ENCODE measurements at places on chromosomes 13 and 19.

- no peak for DNase-seq
Observed at GRCh38 chr13:102769679-102770078, 3.9 kb downstream of the TEX30 start.

DNA sequence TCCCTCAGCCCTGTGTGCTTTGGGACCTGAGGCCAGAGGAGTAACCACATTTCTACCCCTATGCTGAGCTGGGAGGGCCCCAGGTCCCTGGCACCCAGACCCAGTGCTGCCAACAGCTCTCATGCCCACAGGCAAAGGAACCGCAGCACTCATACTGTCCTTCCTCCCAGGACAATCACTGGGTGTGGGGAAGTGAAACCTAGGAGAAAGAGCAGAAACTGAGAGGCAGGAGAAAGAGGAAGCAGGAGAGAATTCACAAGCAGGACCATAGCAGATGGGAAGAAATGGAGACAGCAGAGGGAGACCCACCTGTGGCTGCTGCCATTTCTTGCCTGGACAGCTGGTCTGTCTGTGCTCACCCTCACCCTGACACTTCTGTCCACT, 18.9 kb downstream of the CCDC97 start:
- DNase-seq: no peak

DNA sequence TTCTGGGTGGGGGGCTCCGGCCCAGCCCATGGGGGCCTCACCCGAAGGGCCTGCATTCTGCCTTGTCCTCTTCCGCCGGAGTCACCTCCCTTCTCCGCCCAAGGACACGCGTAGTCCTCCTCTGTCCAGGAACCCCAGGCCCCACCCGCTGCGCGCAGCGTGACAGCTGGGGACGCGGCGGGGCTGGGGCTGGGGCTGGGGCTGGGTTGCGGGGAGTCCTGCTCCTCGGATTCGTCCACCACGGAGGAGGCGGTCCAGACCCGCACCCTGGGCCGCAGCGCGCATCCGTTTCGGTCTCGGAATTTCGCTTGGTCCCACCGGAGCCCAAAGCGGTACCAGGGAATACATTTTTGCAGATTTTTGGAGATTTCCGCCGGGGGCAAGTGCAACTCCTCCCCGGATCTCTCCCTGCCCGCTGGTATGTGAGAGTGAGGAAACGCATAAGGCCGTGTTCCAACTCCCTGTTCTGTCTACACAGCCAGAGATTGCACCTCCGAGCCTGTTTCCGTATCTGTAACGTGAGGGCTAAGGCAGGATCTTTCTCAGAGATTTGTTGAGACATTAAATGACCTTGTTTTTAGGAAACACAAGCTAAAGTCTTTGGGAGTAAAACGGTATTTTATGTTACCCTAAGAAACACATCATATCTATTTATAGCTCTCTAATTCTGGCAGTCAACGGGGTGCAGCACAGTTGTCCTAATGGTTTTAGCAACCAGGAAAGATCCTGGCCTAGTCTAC, at the start of gene COX7A1:
Gene COX7A1 (minus strand): TSS at position 96 of the 740 bp plus-strand sequence. CDS start 40 bp downstream, at position 56.
- DNase-seq: peak; percentile 86

DNA sequence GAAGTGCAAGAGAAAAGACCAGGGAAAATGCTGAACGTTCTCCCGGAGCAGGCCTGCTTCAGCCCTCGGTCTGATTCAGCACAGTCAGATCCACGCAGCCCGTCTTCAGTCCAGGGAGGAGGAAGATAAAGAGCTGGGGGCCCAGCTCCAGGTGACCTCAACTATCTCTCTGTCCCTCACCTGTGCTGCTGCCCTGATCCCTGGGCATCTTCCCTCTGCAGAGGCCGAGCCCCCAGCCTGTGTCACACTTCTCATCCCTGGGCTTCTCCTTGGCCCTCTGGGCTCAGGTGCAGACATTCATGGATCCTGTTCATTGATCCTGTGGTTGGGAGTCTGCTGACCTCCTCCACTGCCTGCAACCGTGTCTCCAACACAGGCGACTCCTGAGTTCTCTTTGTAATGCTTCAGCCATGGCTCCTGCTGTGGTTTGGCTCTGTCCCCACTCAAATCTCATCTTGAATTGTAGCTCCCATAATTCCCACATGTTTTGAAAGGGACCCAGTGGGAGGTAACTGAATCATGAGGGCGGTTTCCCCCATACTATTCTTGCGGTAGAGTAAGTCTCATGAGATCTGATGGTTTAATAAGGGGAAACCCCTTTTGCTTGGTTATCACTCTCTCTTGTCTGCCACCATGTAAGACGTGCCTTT, 27.9 kb downstream of the COL4A2 start:
- DNase-seq: no peak

DNA sequence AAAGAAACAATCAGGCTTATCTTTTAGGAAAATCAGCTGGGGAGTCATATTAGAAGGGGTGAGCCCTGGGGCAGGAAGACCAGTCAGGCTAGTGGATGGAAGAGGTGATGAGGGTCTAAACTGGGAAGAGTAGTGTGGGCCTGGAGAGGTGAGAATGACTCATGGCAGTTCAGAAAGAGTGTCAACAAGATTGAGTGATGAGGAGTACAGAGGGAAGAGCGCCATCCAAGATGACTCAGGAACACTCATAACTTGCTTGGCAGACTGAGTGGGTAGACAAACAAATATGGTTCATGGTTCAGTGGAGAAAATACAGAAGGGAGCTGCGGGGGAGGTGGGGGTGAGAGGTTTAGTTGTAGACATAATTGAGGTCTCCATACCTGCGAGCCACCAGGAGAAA, 17.3 kb upstream of the CLDN10 start:
- no peak for DNase-seq

GRCh38 chr19:2195361-2195760, 31.6 kb downstream of the DOT1L start:
- no peak for DNase-seq

DNA sequence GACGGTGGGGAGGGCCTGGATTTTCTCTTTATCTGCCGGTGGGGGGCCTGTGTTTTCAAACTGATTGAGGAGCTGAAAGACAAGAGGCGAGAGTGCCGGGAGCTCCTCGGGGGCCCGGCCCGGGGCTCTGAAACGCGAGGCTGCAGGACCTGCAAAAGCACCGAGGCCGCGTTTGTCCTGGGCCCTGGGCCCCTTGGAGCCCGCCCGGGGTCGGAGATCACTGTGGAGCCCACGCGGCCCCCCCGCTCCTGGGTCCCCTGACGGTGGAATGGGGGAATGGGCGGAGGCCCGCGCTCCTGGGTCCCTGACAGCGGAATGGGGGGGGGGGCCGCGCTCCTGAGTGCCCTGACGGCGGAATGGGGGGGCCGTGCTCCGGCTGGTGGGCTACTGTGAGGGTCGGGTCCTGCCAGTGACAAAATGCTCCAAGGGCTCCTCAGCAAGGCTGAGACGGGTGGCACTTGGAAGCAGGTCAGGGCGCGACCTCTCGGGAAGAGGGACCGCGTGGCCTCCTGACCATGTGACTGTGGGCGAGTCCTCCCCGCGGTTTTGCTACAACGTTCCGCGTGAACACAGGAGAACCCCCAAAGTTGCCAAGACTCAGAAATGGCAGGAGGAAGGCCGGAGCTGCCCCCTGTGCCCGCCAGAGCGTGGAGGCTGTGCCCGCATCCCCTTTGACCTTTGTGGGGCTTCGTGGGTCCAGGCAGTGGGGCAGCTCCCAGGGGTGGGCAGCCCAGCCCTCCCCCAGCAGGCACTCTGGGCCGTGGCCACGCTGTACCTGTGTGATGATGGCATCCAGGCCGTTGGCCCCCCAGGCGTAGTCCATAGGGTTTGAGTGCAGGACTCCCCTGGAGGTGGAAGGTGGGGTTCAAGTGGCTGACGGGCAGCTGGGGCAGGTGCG, 9.5 kb downstream of the FGF22 start:
- peak; percentile 13 for DNase-seq

DNA sequence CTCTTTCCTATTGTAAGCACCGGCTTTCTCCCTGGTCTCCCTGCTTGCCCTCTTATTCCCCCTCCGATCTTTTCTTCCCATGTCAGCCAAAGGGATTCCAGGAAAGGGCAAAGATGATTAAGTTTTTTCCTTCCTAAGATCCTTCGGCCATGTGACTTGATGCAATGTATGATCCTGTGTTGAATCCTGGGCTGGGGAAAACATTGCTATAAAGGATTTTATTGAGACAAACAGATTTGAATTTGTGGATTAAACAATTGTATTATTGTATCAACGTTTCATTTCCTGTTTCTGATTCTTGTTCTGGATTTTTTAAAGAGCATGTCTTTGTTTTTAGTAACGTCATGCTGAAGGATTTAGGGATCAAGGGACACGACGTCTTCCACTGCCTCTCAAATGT, 16.9 kb upstream of the ZNF541 start:
- DNase-seq: no peak

- no peak for DNase-seq
Observed at GRCh38 chr19:33860312-33861090, 63.8 kb downstream of the KCTD15 start.

DNA sequence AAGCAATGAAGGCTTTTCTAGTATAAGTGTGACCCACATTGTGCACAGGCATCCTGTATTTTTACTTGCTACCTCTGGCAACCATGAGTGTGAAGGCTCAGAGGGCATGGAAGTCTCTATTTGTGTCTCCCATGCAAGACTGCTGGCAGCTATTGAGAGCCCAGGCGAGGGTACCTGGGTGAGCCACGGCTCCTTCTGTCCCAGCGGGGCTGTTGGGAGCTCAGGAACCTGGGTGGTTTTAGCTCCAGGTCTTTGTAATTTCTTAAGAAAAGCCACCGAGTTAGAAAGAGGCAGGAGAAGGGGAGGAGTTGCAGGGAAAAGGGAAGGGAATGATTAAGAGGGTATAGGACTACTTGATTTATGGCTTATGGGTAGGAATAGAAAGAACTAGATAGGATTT, 190.4 kb upstream of the SOX1 start:
- DNase-seq: no peak

DNA sequence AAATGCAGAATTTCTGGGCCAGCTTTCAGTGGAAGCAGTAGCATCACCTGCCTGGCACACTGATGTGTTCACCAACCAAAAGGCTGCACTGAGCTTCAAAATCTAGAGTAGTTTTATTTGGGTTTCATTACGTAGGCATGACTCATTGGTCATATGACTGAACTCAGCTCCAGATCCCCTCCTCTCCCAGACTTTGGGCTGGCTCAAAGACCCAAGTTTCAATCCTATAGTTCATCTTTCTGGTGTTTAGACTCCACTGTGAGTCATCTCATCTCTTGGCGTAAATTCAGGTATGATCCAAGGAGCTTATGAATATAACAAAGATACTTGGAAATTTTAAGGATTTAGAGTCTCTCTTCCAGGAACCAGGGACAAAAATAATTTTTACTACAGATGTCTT, 17.7 kb downstream of the ZMYM5 start:
- peak; percentile 33 for DNase-seq

- DNase-seq: no peak
Observed at GRCh38 chr13:76684336-76684735, 201.9 kb downstream of the KCTD12 start.

GRCh38 chr19:2841855-2842574, 740 bp downstream of the ZNF555 start:
- no peak for DNase-seq

DNA sequence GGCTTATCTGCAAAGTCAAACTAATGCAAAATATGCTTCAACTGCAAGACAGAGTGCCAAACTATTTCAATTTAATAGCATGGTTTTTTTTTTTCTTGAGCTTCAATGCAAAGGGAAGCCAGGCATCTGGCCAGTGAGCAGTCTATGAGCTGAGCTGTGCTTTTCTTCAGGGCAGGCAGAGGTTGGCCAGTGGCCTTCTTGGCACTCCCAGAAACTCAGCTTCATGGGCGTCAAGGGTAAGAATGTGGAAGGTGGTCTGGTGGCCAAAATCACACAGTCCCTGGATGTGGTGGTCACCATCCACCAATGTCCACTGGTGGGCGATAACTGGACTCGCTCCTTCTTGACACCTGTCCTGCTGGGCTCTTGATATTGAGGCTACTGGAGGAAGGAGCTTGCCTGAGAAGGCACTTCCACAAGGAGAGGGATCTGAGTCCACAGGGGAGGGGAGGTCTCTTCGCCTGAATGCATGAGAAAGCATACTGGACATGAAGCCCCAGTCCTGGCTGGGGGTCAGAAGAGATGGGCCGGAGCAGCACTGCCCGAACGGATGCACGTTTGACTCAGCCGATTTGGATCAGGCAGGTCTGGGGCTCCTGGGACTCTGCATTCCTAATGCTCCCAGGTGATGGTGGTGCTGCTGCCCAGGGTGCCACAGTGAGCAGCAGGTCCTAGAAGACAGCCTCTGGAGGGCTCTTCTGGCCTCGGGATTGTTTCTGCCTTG, 17.1 kb downstream of the COL4A2 start:
- no peak for DNase-seq

GRCh38 chr13:32415019-32415418, 12.9 kb downstream of the N4BP2L1 start:
- no peak for DNase-seq

GRCh38 chr19:46984077-46985010, 35.3 kb upstream of the NPAS1 start:
- DNase-seq: no peak

GRCh38 chr13:102572323-102572722, 24.5 kb upstream of the TPP2 start:
- no peak for DNase-seq

- no peak for DNase-seq
Observed at GRCh38 chr19:53554804-53555203, 16.9 kb downstream of the ZNF331 start.

DNA sequence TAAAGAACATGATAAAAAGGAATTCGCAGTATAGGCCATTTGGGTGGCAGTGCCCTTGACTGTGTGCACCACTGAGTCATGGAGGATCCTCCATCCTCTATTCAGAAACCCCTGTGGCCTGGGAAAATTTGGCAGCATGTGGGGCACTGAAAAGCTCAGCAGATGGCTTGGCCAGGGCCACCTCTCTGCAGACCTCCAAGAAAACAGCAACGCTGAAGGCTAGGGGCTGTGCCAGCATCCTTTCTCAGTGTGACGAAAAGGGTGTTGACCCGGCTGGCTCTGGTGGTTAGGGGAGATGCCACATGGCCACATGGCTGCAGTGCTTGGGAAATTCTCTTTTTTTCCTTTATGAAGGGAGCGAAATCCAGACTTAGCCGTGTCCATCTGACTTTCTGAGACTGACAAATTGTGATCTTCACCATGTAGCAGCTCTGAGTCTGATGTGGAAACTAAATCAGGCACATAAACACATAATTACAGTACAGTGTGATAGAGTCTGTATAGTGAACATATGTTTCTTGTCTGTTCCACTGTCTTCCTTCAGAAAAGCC, 178.0 kb downstream of the KCTD12 start:
- DNase-seq: peak; percentile 67

GRCh38 chr13:104414181-104414580, 1348.0 kb upstream of the SLC10A2 start:
- DNase-seq: no peak

- DNase-seq: peak; percentile 47
Observed at GRCh38 chr19:19205416-19206410, 2.5 kb upstream of the NR2C2AP start.

Measured in right hindlimb (tissue), 1 donor.